Sigmoid colon (tissue), 7 donors: ENCODE measurements at places on chromosomes 13 and 19. TPM values are rescaled to one million over a fixed set of nuclear protein-coding genes. Genes with fewer than 3 reads are reported as not detected.

Gene NUP62
- 42.6 TPM for polyA plus RNA-seq

Gene ZNF878
- polyA plus RNA-seq, result 0.13 TPM

GRCh38 chr19:19452243-19453124, 47.0 kb downstream of the GATAD2A start:
- no peak overlapping the region for H3K4me3 ChIP-seq
- H3K4me1 ChIP-seq, result peaks cover 20% of the 10 kb centered on the region
- H3K36me3 ChIP-seq, result no peaks in the 10 kb centered on the region
- H3K27me3 ChIP-seq, result no peaks in the 10 kb centered on the region

DNA sequence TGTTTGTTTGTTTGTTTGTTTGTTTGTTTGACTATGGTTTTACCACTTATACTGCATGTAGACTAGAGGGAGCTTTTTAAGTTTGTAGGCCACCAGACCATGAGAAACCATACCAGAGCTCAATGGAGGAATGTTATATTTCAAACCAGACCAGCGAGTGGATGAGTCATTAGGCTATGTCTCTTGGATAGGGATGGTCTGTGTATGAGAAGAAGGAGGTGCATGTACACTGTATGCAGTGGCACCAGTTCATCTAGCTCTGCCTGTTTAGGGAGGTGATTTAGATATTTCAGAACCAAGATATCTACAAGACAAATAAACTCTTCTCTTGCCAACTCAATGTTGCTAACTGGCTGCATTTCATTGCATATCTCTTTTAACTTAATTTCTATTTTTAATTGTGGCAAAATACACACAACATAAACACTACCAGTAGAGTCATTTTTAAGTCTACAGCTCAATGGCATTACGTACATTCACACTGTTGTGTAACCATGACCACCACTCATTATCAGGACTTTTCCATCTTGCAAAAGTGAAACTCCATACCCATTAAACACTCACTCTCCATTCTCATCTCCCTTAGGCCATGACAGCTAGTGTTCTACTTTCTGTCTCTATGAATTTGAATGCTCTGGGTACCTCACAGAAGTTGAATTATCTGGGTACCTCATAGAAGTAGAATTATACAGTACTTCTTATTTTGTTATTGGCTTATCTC, 29.2 kb downstream of the SYDE1 start:
- no peaks in the 10 kb centered on the region for H3K27me3 ChIP-seq
- DNase-seq, result no peak
- H3K4me3 ChIP-seq, result no peak overlapping the region
- H3K27ac ChIP-seq, result no peak overlapping the region
- no peaks in the 10 kb centered on the region for H3K4me1 ChIP-seq

Gene LMTK3
- 1.7 TPM for polyA plus RNA-seq

Gene ZNF91
- polyA plus RNA-seq, result 19.4 TPM

DNA sequence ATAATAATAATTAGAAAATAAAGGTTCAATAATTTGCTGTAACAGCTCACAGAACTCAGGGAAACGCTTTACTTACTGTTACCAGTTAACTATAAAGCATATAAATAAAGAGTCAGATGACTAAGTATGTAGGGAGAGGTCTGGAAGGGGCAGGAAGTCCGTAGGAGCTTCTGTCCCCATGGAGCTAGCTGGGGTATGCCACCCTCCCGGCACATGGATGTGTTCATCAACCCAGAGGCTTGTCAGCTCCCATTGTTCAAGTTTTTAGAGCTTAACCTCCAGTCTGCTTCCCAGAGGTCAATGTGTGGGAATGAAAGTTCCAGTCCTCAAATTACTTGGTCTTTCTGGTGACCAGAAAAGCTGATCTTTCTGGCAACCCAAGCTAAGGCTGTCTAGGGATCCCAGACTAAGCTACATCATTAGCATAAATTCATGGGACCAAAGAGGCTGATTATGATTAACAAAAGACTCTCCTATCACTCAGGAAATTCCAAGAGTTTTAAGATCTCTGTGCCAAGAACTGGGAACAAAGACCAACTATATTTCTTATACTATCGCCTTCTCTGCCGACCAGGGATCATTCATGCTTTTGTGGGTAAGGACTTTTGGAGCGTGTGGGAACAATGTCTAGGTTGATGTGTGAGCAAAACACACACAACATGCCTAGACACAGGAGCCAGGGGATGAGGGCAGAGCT, 31.7 kb upstream of the ZNF507 start:
- DNase-seq, result no peak
- no peaks in the 10 kb centered on the region for H3K27me3 ChIP-seq
- H3K4me1 ChIP-seq, result no peaks in the 10 kb centered on the region
- no peaks in the 10 kb centered on the region for H3K36me3 ChIP-seq
- no peak overlapping the region for H3K27ac ChIP-seq
- no peak overlapping the region for H3K4me3 ChIP-seq

- H3K4me3 ChIP-seq, result no peak within 1 kb of the TSS
- DNase-seq, result no peak
- no peak within 1 kb of the TSS for H3K27ac ChIP-seq
- no peaks in the 10 kb centered on the region for H3K27me3 ChIP-seq
- no peaks in the 10 kb centered on the region for H3K4me1 ChIP-seq
- H3K36me3 ChIP-seq, result no peaks in the 10 kb centered on the region
Measured at GRCh38 chr19:15479391-15480345, at the start of gene PGLYRP2. Gene PGLYRP2 (minus strand): TSS chr19:15479501. CDS start chr19:15479371, 130 bp downstream.

GRCh38 chr13:47233734-47234133, 336.9 kb upstream of the HTR2A start:
- no peaks in the 10 kb centered on the region for H3K27me3 ChIP-seq
- DNase-seq, result no peak
- H3K4me1 ChIP-seq, result no peaks in the 10 kb centered on the region
- no peak overlapping the region for H3K27ac ChIP-seq
- H3K4me3 ChIP-seq, result no peak overlapping the region

DNA sequence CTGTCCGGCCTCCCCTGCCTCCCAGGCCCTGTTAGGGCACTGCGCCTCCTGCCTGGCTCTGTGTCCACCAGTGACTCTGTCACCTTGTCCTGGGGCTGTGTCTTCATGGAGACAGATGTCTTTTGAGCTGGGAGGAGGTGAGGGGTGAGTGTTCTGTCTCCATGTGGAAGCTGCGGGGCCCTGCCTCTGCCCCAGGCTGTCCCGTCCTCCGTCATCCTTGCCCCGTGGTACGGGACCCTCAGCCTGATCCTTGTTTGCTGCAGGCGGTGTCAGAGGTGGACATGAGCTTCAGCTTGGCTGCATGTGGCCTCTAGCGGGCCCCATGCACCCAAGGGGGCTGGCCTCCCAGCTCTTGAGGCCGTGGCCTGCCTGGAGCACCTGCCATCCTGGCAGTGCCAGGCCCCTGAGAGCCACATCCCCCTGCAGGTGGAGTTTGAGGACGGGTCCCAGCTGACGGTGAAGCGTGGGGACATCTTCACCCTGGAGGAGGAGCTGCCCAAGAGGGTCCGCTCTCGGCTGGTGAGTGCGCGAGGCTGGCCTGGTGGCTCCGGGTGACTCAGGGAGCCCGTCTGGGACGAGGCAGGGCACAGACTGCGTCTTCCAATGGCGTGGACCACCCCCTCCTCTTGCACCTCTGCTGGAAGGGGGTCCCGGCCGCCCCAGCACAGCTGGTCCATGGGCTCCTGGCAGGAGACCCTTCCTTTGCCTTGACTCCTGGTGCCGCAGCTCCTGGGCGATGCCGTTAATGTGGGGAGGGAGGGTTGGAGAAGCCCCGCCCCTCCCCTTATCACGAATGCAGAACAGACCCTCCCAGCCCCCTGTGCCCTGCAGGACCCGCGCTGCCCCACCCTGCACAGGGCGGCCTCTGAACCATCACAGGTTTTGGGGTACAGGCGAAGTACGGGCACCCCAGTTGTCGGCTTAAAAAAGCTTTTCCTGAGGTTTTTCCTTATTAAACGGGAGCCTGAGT, 181.3 kb downstream of the KDM4B start:
- no peaks in the 10 kb centered on the region for H3K27me3 ChIP-seq
- H3K36me3 ChIP-seq, result peaks cover 27% of the 10 kb centered on the region
- H3K4me3 ChIP-seq, result no peak overlapping the region
- H3K27ac ChIP-seq, result no peak overlapping the region
- no peaks in the 10 kb centered on the region for H3K4me1 ChIP-seq
